Left lobe of liver (tissue), 2 donors: ENCODE measurements at places on chromosomes 3 and 15. TPM values are rescaled to one million over a fixed set of nuclear protein-coding genes. Genes with fewer than 3 reads are reported as not detected.

- no peak for DNase-seq
These were observed 19.7 kb upstream of the PSMD6 start for GRCh38 chr3:64042952-64043351.

DNA sequence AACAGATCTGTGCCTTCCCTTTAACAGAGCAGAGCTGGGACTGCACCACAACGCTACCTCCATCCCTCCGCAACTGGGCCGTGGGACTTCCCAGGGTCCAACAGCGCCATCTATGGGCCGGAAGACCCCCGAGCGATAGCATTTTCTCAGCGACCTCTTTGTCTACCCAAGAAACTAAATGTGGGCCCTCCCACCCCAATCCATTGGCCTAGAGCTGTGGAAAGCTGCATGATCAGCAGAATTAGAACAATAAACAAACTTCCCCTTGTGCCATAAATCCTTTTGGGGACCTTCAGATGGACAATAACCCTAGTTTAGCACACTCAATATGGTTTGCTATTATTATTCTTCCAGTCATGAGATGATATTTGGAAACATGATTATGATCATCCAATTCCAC lies 74.8 kb upstream of the NTRK3 start:
- no peak for DNase-seq

DNA sequence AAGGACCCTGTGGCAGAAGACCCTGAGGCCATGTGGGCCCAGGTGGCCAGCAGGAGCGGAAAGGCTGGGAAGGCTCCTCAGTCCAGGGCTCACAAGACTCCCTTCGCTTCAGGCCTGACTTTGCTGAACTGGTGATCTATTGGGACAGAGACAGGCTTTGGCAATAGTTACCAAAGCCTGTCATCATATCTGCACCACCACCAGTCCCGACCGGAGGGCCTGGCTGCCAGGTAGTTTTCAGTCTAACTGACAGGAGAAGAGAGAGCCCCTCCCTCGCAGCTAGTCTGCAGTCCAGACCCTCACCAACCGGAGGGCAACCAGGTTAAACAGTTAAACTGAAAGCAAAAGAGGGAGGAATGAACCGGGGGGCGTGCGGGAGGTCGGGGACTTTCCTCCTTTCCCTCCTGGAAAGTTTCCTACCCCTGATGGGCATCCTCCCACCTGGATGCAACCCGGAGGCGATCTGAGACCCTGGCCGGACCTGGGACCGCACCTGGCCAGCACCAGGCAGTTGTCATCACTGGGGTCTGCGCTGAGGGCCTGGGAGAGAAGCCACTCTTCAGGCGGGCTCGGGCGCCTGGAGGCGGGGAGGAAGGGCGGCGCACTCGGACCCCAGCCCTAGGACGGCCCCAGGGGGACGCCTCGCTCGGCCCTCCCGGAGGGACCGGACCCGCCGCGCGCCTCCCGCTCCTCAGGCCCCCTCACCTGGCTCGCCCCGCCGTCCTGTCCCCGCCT lies 435 bp downstream of the RAB27A start:
- peak; percentile 65 for DNase-seq

Gene ZSCAN29
- 15.7 TPM for total RNA-seq
